ENCODE measurements at places on chromosomes 11 and 22. TPM values are rescaled to one million over a fixed set of nuclear protein-coding genes. Genes with fewer than 3 reads are reported as not detected.

The C11orf97 gene
- total RNA-seq: 0.49 TPM

The GUCY1A2 gene
- total RNA-seq: 109 TPM

The ACTN3 gene
- not detected for total RNA-seq

The SPDYC gene
- total RNA-seq: not detected

The GLB1L2 gene
- total RNA-seq: 0.98 TPM

The DMC1 gene
- total RNA-seq: 3.4 TPM

The GGA1 gene
- total RNA-seq: 27.5 TPM

The GTSE1 gene
- 1.7 TPM for total RNA-seq

The GSTP1 gene
- total RNA-seq: 127 TPM

The RCOR2 gene
- total RNA-seq: 7.9 TPM

The GAS2L1 gene
- total RNA-seq: 3.7 TPM

The RFPL3 gene
- total RNA-seq: not detected
